ENCODE measurements at places on chromosomes 13 and 19.

- peak; percentile 44 for DNase-seq
These were observed 674 bp downstream of the BRD4 start for GRCh38 chr19:15331419-15332310.

- no peak for DNase-seq
These were observed 32.2 kb downstream of the VASP start for GRCh38 chr19:45539459-45539858.

DNA sequence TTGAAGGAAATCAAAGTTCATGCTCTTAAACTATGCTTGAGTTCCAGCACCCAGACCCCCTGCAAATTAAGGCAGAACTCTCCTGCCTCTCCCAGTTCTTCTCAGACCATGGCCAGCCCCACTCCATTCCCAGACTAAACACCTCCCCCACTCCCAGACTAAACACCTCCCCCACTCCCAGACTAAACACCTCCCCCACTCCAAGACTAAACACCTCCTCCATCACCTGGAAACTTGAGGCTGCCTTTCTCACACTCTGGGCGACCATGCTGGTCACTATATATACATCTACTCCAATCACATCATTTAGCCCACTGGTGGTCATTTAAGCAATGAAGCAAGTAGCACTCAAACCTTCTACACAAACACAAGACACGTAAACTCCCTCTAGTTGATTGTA lies 57.2 kb downstream of the CAB39L start:
- no peak for DNase-seq

GRCh38 chr13:60590800-60591747 lies 194.1 kb downstream of the TDRD3 start:
- DNase-seq = no peak

DNA sequence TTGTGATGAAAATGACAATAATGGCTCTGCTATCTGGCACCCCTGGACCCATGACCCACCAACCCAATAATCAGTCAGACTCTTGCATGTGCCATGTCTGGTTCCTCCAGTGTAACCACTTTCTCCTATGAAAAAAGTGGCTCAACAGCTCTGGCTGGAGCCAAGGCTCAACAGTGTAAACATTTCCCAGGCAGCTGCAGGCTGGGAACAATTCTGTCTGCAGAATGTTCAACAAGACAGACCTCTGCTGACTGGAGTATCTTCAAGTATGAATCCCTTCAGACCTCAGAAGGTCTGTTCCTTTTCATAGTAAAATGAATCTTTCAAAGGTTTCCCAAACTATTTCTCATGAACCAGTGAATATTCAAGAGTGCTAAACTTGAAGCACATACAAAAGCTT lies 410.1 kb upstream of the HTR2A start:
- DNase-seq = no peak

GRCh38 chr19:51333836-51334460 lies 8.0 kb downstream of the VSIG10L start:
- no peak for DNase-seq

GRCh38 chr19:52749780-52750179 lies 14.9 kb upstream of the ZNF611 start:
- DNase-seq = no peak

- no peak for DNase-seq
These were observed 1.7 kb upstream of the FAM98C start for GRCh38 chr19:38401148-38401547.

DNA sequence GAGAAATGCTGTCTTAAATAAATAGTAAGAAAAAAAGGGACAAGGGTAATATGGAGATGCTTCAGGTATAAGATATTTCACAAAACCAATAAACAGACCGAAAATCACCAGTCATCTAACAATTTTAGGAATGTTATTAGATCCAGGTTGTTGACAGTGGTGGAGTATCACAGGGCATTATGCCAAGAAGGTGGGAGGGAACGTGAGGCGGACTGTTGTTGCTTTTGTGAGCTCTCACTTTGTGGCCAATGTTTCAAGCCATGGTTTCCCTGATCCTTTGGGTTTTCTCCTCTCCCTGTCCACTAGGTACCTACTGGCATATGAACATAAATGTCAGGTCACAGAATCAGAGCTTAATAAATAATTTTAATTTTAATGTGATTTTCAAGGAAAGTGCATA lies 790.3 kb upstream of the SLITRK1 start:
- no peak for DNase-seq

- no peak for DNase-seq
These were observed 66.9 kb downstream of the NHLRC3 start for GRCh38 chr13:39105110-39105509.

DNA sequence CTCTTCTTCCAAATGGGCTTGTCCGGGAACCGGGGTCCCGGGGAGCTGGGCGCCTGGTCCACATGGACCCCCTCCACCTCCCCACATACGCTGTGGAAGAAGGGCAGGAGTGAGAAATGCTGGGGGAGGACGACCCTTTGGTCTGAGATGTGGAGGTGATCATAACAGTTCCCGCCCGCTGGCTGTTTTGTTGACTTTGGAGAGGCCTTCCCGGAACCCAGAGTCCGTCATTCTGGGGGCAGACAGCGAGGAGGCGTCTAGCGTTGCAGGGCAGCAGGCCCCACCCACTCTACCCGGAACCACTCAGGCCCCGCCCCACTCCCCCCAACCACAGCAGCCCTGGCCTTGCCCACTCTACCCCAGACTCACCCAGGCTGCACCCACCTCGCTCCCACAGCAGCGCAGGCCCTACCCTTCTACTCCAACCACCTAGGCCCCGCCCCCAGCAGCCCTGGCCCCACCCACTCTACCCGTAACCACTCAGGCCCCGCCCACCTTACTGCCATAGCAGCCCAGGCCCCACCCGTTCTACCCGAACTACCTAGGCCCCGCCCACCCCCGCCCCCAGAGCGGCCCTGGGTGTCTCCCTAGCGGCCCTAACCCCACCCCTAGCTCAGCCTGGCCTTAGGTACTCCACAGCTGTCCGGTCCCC lies 7.1 kb downstream of the GPR108 start:
- no peak for DNase-seq

DNA sequence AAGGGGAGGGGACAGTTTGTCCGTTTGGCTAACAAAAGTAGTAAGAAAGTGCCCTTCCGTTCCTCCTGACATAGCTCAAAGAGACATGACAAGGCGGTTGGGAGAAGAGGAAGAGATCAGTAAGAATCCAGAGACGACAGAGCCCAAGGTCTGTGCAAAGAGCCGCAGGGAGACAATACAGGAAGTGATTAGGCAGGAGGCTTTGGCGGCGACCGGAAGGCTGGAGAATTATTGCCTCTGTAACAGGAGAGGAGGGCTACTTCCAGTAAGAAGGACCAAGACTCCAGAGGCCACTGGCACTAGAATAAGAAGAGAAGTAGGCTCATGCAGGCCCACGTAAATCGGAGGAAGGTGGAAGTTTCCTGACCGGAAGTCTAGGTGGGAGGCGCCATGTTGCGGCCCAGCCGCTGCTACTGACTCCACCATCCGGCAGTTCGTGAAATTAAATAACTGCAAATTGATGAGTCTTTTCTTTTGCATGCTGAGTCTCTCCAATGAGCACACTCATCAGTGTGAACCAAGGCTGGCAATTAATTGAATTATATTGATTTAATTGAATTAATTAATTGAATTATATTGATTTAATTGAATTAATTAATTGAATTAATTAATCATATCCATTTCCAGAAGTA lies 9.9 kb downstream of the RFX2 start:
- no peak for DNase-seq

DNA sequence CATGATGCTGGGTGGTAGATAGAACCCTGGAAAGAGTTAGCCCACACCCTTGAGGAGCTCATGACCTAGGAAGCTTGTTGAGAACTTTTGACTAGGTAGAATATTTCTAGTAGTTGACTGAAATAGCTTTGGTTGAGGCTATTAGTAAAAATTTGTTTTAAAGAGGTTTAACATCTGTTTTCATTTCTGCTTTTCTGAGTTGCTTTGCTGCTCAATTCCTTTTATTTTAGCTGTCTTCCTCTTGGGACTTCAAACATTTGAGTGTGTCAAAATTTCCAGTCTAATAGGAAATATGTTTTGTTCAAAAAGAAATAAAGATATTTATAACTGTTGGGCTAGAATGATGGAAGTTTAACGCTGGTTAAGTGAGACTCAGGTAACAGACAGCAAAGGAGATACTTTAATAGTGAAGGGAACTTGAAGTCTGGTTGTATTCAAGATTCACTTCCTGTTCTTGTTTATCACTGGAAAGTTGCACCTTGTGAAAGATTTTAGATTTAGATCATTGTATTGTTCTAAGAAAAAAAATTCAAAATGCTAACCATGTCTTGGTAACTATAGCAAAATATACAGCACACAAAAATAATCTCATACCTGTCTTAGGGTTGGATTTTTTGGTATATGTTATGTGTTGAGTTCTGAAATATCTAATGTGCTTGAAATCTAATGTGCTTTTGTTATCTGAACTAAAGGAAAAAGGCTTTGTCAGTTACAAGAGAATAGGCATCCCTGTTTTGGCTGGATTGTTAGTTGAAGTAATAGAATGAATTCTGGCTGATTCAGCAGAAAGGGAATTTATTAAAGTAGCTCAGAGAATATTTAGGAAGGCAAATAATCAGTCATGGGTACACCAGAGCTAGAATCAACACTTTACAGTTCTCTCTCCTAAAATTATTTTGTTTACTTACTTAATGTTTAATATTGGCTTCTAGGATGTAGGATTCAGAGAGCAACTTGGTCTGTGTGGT lies 24.4 kb upstream of the GPR18 start:
- DNase-seq = no peak

- DNase-seq = no peak
These were observed 36.1 kb downstream of the ZNF787 start for GRCh38 chr19:56084835-56085536.

DNA sequence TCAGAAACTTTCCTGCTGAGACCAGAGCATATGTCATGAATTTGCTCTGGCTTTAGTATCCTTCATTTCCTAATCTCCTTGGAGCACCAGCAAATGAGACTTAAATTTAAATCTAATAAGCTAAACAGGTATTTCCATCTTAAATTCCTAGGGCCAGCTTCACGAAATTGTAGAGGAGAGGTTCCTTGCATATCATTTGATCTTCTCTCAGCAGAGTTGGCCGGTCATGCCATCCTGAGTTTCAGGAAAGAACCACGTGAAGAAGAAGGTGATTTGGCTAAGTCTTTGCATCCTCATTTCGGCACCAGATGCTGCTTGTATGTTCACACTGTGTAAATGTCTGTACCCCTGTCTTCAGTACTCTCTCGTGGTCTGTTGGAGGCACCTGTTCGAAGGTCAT lies 370.4 kb upstream of the NBEA start:
- no peak for DNase-seq

- DNase-seq = no peak
These were observed 65.4 kb upstream of the WDFY2 start for GRCh38 chr13:51518827-51519226.

GRCh38 chr13:112719016-112719415 lies 29.2 kb downstream of the ATP11A start:
- no peak for DNase-seq

DNA sequence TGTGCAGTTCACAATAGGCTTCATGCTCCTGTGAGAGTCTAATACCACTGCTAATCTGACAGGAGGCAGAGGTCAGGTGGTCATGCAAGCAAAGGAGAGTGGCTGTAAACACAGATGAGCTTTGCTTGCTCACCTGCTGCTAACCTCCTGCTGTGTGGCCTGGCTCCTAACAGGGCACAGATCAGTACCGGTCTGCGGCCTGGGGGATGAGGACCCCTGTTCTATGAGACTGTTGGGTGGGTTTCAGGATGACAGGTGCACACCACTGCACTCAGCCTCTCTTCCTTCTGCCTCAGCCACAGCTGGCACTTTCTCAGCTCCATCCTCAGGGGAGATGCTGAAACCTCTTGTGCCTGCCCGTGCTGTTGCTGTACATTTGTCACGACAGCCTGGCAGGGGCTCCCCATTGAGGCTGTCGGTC lies 9.7 kb downstream of the CLEC4G start:
- no peak for DNase-seq

DNA sequence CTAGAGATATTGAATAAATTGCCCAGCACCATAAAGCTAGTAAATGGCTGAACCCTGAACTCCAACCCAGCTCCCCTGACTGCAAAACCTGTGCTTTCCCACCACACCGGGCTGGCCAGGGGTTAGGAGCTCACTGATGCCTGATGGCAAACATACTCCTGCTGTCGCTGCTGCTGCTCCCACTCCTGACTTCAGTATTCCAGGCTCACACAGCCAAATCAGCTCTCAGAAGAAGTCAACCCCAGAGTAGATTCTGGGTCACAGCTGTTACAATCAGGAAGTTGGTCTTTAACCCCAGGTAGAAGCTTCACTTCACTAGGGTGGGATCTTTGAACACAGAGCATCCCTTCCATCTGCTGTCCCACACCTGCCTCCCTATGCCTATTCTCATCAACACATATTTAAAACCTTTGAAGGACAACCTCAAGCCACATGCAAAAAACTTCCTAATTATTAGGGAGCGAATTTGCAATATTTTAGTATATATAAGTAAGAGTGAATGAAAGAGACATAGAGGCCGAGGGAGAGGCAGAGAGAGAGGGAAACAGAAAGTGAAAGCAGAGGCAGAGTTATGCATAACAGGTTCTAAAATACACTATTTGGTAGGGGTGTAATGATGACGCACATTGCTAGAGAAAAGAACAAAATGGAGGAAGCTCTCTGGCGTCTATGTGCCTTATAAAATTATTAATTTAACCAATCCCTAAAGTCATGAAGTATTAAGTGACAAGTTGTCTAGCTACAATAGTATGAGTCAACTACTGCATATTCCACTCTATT lies 99.4 kb upstream of the SERP2 start:
- no peak for DNase-seq

DNA sequence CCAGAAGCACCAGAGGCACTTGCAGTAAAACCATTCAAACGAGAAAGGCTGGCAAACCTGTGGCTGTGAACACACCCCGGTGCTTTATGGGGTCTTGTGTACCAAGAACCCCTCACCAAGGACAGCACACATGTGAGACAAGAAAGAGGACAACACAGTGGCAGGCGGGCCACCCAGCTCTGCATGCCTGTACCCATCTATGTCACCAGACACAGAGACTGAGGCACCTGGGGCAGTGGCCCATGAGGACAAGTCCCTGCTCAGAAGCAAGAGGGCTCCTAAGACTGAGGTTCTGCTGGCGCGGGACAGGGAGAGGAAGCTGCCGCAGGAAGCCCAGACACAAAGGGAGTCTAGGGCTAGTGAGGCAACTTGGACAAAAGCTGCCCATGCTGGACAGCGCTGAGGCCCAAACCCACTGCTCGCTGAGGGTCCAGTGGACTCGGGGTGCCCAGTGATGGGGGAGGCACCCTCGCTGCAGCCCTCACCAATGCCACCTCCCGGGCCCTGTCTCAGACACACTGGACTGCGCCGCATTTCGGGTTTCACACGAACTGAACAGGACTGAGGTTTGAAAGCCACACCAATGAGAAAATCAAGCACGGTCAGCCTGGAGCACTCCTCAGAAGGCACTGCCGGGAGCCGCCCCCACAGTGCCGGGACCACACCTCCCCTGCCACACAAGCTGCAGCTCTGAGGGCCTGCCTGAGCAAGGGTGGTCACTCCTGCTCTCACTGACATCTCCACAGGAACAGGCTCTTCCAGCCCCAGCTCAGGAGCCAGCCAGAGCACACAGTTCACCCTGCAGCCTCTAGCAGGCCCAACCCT lies 232.7 kb downstream of the TUBA3C start:
- DNase-seq = no peak
